ENCODE measurements at places on chromosomes 5 and 9.

- no peak for DNase-seq
Measured at GRCh38 chr9:7216004-7216841, 458.4 kb downstream of the KDM4C start.

GRCh38 chr9:115118879-115119218 is 892 bp upstream of the TNC start:
- peak; percentile 98 for DNase-seq

DNA sequence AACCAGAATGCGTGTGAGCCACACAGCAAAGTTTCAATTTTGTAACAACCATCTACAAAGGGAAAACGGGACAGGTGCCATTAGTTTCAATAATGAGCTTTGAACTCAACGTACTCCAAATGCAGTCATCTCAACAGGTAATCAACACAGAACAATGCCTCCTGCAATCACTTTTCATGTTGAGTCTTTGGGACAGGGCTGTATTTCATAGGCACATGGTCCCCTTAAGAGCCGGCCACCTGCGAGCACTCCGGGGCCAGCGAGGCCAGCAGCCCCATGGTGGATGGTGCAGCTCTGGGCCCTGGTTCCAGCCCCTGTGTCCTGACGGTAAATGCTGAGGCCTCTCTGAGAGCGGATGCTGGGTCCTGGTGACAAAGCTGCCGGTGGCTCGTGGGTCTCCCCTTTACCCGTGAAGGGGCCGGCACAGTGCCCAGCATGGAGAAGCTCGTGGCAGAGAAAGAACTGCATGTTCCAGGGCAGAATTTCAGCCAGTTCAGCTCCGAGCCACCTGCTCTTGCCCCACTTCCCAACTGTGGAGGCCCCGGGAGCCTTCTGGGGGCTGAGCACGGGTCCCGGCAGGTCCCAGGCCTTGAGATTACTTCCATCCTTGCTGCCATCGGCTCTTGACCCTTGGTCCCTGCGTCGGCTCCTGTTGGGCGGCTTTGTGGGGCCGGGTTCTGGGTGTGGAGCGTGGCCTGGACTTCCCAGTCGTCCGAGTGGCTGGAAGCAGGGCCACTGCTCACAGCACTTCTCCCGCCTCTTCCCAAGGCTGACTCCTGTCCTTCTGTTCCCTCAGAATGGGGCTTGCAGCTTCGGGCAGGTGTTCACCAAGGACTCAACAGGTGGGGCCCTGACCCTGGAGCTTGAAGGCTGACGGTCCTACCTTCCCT is 26.1 kb upstream of the RNU6ATAC start:
- no peak for DNase-seq

GRCh38 chr5:40937075-40937474 is 27.8 kb downstream of the C7 start:
- no peak for DNase-seq

GRCh38 chr9:94915476-94916450 is 189.3 kb downstream of the AOPEP start:
- DNase-seq, result no peak

GRCh38 chr5:36145311-36145710 is 6.4 kb downstream of the LMBRD2 start:
- no peak for DNase-seq

DNA sequence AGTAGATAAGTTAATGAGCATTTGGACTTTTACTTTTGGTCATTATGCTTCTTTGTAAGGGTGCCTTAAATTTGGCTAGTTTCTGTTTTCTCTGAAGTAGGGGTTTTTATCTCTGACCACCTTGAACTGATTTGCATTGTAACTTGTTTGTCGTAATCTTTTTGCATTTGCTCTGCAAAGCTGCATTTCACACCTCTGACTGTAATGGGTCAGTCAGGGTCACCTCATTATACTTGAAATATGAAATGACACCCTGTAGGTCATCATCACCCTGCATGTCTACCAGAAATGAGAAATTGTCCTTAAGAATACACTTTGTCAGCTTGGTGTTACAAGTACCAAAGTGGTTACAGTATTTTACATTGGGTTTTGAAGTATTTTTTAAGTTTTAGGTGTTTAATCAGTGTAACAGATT is 74.0 kb downstream of the KCNN2 start:
- no peak for DNase-seq

DNA sequence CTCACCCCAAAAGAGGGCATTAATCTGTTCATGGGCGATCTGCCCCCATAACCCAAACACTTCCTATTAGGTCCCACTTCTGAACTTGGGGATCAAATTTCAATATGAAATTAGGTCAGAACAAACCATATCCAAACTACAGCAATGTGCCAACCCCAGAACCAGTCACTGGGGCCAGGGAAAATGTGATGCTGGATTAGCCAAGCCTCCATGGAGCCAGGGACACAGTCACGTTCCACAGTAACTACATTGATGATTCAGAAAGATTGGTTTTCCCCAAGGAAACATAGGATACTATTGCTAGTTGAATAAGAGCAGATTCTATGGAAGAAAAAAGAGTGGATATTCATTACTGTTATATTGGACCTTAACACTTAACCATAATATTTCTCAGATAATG is 84.2 kb downstream of the GIN1 start:
- no peak for DNase-seq

DNA sequence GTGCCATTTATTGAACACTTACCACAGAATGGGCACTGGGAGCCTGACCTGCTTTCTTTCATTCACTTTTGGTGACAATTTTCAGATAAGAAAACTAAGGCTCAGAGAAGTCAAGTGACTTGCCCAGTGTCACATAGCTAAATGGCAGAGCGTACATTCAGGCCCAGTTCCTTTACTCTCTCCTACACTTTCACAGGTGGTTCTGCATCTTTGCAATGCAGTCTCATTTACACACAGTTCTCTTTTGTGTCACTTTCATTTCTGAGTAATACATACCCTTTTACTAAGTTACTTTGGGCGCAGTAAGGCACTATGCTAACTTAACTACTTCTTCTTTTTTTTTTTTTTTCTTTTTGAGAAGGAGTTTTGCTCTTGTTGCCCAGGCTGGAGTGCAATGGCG is 8.3 kb downstream of the NFIL3 start:
- no peak for DNase-seq

GRCh38 chr5:53116597-53116996 is 7.0 kb upstream of the MOCS2 start:
- DNase-seq, result no peak

- DNase-seq, result no peak
Measured at GRCh38 chr9:76827296-76828080, 63.2 kb downstream of the PCA3 start.

GRCh38 chr9:89138463-89139390 is 39.9 kb downstream of the SHC3 start:
- DNase-seq, result no peak

- DNase-seq, result no peak
Measured at GRCh38 chr9:3508078-3508431, 17.7 kb downstream of the RFX3 start.

DNA sequence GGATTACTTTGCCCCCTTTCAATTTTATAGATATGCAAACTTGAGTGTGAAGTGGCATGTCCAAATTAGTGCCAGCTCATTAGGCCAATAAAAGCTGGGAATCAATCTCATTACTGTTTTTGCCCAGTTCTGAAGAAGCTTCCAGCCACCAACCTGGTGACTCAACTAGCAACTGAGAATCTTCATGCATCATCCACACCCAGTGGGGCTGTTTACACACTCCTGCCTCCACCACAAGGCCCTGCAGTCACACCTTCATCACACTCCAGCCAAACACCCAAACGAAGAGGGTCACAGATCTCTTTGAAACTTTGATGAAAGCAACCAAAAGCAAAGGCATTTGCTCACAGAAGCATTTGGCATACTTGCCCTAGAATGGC is 41.3 kb upstream of the S1PR3 start:
- no peak for DNase-seq

- no peak for DNase-seq
Measured at GRCh38 chr9:91120200-91120599, 241.5 kb downstream of the AUH start.

DNA sequence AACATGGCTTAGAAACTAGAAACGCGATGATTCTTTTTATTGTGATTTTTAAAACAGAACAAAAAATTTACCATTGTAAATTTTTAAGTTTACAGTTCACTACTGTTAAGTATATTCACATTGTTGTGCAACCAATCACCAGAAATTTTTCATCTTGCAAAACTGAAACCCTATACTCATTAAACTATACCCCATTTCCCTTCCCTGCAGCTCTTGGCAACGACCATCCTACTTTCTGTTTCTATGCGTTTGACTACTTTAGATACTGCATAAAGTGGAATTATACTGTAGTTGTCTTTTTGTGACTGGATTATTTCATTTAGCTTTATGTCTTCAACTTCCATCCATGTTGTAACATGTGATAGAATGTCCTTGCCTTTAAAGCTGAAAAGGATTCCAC is 52.5 kb downstream of the SPOCK1 start:
- no peak for DNase-seq

GRCh38 chr9:3955305-3955687 is 344.6 kb downstream of the GLIS3 start:
- DNase-seq, result no peak

GRCh38 chr5:177086654-177087397 is at the start of gene FGFR4:
Gene FGFR4, plus strand, starts transcription at chr5:177086915. Its CDS starts 2,688 bp downstream, at chr5:177089603.
- peak; percentile 95 for DNase-seq

DNA sequence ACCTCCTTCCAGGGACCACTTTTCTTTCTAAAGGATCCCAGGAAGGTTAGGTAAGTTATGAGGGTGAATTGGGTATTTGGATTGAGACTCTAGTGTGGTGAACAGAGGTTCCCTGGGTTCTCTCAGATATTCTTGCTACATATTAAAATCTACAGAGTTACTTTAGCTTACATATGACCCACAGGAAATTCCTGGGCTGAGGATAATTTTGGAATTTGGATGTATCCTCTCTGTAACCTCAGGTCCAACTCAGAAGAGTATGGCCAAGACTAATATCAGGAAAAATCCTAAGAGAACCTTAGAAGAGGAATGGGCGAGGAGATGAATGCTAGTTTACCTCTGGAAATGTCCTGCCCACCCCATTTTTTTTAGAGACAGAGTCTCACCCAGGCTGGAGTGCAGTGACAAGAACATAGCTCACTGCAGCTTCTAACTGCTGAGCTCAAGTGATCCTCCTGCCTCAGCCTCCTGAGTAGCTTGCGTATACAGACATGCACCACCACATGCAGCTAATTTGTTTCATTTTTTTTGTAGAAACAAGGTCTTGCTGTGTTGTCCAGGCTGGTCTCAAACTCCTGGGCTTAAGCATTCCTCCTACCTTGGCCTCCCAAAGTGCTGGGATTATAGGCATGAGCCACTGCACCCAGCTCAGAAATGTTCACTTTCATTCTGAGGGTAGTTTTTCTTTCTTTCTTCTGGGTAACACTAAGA is 196.4 kb downstream of the ARHGEF28 start:
- DNase-seq, result no peak

DNA sequence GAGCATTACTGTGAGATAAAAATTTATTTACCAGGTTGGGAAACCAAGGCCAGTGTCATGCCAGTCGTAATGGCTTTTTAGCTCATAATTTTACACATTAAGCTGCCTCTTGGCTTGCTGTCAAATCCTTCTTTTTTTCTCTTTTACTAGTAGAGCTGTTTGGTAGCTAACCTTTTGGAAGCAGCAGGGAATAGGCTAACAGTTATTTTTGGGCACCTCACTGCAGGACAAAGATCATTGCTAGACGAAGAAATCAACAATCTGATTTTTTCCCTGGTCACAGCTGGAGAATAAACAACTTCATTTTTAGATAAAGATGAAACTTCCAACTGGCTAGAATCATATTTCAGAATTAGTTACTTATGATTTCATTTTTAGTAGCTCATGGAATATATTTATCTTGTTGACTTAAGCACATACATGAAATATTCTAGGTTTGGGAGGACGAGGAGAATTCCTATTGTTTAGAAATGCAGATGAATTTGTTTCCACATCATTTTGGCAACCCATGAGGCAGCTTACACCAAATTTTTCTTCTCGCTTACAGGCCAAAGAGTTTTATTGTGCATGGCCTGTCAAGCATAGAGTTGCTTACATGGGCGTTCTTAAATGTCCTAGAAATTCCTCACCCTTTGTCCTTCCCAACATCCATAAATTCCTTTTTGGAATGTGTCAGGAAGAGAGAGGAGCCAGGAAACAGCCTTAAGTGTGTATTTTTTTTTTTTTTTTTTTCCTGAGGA is 19.6 kb downstream of the TNC start:
- no peak for DNase-seq

DNA sequence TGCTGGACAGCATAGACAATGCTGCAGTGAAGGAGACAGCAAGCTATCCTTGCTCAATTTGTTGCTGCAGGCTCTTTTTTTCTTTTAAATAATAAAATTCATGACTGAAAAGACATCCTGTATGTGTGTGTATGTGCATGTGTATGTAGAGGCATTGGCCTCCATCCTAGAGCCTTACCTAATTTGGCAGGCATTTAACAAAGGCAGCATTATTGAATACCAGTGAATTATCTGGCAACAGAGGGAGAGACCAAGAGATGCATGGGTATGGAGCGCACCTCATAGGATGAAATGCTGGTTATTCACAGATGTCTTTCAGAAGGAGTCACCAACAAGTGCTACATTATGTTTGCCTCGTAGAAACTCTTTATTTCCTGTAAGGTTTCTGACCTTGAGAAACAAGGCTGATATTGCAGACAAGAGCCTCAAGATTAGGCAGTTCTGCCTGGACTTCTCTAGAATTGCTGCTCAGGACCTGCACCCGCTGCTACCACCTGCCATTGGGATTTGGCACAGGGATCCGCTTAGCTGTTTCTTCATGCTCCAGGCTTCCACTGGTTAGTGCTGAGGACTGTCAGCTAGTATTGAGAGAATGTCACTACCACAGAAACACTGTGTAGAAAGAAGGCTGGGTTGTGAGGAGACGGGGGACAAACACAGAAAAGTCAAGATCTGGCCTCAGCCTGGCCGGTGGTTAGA is 247.7 kb upstream of the RFX3 start:
- no peak for DNase-seq

DNA sequence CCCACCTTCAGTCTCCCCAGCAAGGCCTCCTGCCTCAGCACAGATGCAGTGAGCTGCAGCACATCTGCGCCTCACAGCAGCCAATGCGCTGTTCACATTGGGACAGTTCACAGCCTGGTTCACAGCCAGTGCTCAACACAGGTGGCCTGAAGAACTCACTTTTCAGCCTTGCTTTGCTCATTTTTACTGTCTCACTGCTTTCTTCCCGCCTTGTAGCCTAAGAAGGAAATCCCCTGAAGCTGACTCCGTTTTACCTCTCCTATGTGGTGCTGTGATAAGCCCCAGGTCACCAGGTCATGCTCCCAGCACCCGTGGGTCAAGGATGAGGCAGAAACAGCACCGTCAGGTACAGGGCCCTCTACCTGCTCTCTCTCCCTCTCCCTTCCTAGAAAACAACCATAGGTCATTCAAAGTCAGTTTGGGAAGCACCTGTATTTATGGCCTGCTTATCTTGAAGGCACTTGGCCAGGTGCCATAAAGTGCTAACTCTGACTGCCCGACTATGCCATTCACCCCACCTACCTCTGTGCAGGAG is 1.1 kb downstream of the GCNT4 start:
- DNase-seq, result no peak
